SJSA1 (cell line): ENCODE measurements at places on chromosomes 11 and 22. TPM values are rescaled to one million over a fixed set of nuclear protein-coding genes. Genes with fewer than 3 reads are reported as not detected.

The ARHGAP42 gene
- total RNA-seq = 17.2 and 20.3 TPM in 2 replicates

DNA sequence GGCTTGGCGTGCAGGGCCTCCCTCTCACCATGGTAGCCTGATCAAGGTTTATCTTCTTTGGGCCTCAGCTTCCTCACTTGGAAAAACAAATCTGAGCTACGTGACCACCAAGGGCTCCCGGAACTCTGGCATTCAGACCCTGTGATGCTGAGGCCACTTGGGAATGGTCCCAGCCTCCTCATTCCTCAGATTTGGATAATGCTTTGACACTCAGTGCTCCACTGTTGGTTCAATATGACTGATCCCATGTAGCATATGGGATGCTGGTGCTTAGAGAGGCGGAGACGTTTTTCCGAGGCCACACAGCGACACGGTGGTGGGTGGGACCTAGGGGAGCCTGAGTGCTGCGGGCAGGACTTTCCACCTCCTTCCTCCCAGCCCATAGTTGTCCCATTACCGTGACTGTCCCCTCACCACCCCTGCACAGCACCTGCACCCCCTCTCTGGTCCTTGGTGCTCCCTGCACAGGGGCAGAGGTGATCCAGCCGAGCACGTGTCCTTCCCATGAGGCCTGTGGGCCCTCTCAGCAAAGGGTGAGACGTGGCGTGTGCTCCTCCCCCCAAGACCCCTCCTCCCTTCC lies 23.1 kb downstream of the MB start:
- H3K27ac ChIP-seq = no peak overlapping the region
- no peaks in the 10 kb centered on the region for H3K36me3 ChIP-seq
- peaks cover 17% of the 10 kb centered on the region for H3K4me1 ChIP-seq

- no peaks in the 10 kb centered on the region for H3K27me3 ChIP-seq
- H3K36me3 ChIP-seq = no peaks in the 10 kb centered on the region
- H3K27ac ChIP-seq = no peak overlapping the region
- H3K4me1 ChIP-seq = no peaks in the 10 kb centered on the region
- no peak overlapping the region for H3K4me3 ChIP-seq
Observed at GRCh38 chr11:82631722-82632630, 101.7 kb downstream of the FAM181B start.

The HEPHL1 gene
- total RNA-seq = not detected in 2 replicates
